ENCODE measurements at places on chromosomes 16 and 17.

DNA sequence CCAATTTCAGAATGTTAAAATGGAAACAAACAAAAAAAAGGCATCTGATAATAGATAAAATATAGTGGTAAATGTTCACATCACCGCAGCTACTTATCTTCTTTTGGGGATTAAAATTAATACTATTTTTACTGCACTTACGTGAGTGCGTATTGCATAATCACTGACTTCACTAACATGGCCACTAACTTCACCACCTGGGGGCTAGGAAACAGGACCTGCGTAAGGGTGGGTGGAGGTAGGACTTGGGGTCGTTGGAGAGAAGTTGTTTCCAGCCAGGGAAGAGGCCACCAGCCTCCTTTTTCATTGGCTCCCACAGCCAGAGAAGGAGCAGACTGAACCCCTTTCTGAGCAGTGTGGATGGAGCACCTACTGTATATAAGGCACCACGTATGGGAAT is 166.4 kb downstream of the SALL1 start:
- no peak for DNase-seq

DNA sequence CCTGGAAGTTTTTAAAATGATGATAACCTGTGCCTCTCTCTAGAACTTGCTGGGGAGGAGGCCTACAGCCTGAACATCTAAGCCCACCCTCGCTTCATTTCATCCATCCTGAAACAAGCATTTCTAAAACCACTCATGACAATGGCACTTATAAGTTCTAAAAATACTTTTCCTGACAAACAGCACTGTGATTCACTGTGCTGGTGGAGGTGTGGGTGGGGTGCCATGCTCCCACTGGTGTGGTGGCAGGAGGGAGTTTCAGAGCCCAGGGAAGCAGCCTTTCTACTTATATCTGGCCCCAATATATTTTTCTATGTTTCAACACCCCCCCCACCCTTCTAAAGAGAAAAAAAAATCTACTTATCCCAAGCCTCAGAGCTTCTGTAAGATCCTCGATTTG is 52.6 kb downstream of the RAB11FIP4 start:
- DNase-seq, result no peak

GRCh38 chr16:30113711-30114333 is 485 bp upstream of the GDPD3 start:
- DNase-seq, result no peak

DNA sequence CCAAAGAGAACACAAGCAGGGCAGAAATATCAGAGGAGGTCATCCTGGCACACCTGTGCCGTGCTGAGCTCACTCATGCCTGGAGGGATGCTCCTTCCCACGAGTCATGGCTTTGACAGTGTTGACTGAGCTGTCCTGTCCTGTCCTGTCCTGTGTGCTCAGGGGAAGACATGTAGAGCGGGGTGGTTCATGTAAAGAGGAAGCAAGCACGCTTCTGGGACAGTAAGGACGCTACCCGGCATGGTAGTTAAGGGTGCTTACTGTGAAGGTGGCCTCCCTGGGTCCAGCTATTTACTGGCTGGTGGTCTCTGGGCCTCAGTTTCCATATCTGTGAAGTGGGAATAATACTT is 398 bp downstream of the LGALS9 start:
- no peak for DNase-seq

GRCh38 chr17:48711128-48711527 is 11.2 kb downstream of the PRAC1 start:
- no peak for DNase-seq

GRCh38 chr16:87548046-87548445 is 54.3 kb upstream of the JPH3 start:
- no peak for DNase-seq

- DNase-seq, result no peak
Measured at GRCh38 chr17:1475321-1475854, 17.1 kb downstream of the MYO1C start.

- DNase-seq, result no peak
Measured at GRCh38 chr17:2083613-2084035, 28.7 kb downstream of the HIC1 start.

- no peak for DNase-seq
Measured at GRCh38 chr17:63332286-63332685, 113.8 kb downstream of the CYB561 start.

DNA sequence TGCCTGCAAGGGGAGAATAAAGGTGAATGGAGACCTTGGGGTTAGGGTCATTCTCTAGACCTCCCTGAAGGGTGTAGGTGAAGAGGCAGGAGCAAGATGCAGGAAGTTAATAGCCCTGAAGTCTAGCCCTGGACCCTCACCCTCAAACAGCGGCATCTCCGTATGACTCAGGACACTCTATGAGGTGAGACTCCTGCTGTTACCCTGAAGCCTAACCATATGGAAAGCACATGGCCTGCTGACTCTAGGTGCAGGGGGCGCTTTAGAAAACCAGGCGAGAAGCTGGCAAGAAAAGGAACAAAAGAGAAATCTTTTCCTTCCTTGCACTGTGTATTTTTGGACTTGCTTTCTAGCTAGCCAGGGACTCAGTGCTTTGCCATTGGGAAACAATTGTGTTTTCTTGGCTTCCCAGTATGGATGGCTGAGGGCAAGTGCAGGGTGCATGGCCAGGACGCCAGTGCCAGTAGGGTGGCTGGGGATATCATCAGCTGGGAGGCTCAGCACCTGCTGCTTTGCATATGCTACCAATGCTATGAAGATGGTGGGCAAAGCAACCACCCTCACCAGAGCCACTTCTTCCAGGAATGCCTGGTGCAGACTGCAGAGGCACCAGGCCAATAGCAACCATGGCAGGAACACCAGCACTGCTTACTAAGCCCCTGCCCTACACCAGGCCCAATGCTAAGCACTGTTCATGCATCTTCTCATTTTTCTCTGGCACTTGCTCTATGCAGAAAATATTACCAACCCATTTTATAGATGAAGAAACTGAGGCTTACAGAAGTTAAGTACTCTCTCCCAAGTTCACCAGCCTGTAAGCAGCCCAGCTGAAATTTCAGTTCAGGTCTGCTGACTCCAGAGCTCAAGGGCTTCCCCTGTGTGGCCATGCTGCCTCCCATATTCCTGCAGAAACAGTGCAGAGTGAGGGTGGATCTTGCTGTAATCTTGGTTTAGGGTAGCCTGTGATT is 425.1 kb downstream of the SLC39A11 start:
- no peak for DNase-seq

Data from activated naive CD4-positive, alpha-beta T cell treated with Interleukin-2 at 50 U/mL for 16 hours (primary cell).